ENCODE measurements at places on chromosomes 7 and 10.

- DNase-seq = no peak
These were observed 615.2 kb upstream of the FOXK1 start for GRCh38 chr7:4066626-4067475.

GRCh38 chr10:44979281-44980191, 927 bp upstream of the DEPP1 start:
- no peak for DNase-seq

DNA sequence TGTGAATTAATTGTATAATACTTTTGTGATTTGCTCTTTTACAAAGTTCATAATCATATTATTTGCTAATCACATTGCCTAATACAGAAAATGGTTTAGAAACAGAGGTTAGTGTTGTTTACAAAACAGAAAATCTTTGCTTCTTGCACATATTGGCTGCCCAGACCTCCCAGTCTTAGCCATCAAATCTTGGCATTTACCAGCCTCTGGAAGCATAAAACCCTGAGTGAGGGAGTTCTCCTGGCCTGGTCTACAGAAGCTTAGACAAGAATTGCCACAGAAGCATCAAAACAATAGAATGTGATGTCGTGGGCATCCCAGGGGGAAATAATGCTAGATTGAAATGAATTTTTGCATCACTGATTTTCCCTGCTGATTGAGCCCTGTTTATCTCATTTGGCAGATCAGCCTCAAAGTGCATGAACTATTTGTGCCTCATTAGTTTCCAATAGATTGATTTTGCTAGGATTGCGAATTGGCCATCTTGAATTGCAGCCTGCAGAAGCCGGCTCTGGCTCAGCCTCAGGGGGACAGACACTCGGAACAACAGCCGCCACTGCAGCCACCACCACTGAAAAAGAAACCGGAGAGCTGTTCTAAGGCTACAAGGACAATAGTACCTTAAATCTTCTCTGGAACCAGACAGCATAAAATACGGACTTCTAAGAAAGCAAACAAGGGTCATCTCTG, 11.1 kb upstream of the SORBS1 start:
- no peak for DNase-seq

DNA sequence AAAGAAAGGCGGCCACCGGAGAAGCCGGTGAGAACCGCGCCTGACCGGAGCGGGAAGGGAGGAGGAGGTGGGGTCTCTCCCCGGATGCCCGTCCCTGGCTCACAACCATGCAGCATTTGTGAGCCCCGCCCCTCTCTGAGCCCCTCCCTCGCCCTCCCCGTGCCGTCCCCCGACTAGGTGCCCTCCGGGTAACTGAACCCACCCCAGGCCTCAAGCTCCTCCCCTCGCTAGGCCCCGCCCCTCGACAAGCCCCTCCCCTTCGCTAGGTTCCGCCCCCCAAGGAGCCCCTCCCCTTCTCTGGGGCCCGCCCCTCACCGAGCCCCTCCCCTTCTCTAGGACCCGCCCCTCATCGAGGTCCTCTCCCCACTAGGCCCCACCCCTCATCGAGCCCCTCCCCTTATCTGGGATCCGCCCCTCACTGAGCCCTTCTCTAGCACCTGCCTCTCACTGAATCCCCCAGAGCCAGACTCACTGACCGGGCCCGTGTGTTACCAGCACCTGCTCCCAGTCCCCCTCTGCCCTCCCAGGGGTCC, 42.2 kb upstream of the HSPB1 start:
- DNase-seq = peak; percentile 24

- DNase-seq = peak; percentile 23
These were observed 15.6 kb downstream of the MDH2 start for GRCh38 chr7:76063525-76063924.

- DNase-seq = peak; percentile 13
These were observed 8.6 kb upstream of the MNX1 start for GRCh38 chr7:157018997-157019608.

DNA sequence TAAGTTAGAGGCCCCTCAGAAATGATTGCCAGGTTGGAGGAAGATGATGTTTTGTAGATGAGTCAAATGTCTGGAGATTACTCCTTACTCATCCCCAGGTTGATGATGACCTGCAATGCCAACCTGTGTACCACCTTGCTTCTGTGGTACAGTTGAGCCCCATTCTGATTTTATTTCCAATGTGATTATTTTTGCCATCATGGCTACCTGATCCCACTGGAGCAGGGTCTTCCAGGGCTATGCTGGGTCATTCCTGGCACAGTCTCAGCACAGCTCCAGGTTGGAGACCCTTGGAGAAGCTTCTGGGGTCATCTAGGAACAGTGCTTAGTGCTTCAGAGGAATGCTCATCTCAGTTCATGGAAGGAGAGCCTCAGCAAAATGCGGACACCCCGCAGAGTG, 34.3 kb downstream of the LRRC18 start:
- no peak for DNase-seq

- DNase-seq = no peak
These were observed 10.8 kb downstream of the COL1A2 start for GRCh38 chr7:94405506-94405905.

DNA sequence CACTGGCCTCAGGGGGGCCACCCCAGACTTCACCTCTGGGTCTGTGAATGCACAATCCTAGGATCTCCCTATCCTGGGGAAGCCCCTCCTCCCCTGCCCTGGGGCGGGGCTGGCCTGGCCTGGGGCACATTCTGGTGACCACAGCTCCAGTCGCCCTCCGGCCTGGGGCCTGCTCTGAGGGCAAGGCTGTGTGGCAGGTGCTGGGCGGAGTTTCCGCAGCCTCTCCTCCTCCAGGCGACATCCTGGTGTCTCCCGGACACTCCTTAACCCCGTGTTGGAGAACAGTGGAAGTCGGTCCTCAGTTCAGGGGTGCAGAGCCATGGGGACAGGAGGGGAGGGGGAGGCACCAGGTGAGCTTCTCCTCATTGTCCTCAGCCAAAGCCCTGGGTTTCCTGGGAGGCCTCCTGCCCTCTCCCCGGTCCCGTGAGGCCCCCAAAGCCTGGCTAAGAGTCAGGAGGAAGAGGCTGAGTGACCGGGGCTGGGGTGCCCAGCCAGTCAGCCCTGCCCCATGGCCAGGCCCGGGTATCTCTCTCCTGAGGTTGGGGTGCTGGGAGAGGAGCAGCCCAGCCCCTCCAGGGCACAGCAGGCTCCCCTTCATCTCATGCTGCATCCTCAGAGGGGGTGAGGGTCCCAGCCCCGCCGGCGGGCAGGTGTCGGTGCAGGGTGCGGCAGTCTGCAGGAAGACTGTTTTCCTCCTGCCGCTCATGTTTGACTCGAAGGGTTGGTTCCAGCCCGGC, 22.6 kb downstream of the UNCX start:
- DNase-seq = no peak

Data from NCI-H2171 treated with DMSO at 0.1 percent for 48 hours (cell line).